Skeletal muscle tissue (tissue), 5 donors: ENCODE measurements at places on chromosomes 11 and 22. TPM values are rescaled to one million over a fixed set of nuclear protein-coding genes. Genes with fewer than 3 reads are reported as not detected.

The MAML2 gene
- total RNA-seq = 5.2 TPM

The CAPN1 gene
- total RNA-seq = 75.2 TPM

The TMX2 gene
- total RNA-seq = 30.3 TPM

The MUC6 gene
- total RNA-seq = not detected
